ENCODE measurements at places on chromosomes 11 and 22.
A peak's percentile ranks its signal among the peaks of the same experiment; 100 is the strongest.

GRCh38 chr22:29305836-29306174 lies 645 bp upstream of the GAS2L1 start:
- DNase-seq = no peak

- DNase-seq = no peak
Measured at GRCh38 chr11:65742353-65742752, 21.8 kb upstream of the RNASEH2C start.

DNA sequence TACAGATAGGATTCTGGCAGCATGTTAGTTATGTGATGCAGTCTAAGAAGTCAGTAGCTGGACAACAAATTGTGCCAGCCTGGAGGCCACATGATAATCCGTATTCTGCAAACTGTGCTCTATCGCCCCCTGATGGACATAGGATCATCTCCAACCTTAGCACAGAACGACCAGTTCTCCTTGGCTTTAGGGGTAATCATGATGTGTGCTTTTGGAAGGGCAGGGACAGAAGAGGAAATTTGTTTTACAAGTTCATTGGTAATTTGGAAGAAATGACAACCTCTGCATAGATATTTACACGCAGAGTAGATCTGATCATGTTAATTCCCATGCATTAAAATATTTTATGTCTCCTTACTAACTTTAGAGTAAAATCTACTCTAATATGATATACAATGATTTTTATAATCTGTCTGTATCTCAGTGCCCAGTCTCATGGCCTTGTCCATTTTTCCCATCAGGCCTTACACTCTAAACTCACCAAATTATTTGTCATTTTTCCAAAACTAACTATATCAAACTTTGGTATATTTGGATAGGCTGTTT lies 12.1 kb downstream of the OR10D3 start:
- peak; percentile 76 for DNase-seq

DNA sequence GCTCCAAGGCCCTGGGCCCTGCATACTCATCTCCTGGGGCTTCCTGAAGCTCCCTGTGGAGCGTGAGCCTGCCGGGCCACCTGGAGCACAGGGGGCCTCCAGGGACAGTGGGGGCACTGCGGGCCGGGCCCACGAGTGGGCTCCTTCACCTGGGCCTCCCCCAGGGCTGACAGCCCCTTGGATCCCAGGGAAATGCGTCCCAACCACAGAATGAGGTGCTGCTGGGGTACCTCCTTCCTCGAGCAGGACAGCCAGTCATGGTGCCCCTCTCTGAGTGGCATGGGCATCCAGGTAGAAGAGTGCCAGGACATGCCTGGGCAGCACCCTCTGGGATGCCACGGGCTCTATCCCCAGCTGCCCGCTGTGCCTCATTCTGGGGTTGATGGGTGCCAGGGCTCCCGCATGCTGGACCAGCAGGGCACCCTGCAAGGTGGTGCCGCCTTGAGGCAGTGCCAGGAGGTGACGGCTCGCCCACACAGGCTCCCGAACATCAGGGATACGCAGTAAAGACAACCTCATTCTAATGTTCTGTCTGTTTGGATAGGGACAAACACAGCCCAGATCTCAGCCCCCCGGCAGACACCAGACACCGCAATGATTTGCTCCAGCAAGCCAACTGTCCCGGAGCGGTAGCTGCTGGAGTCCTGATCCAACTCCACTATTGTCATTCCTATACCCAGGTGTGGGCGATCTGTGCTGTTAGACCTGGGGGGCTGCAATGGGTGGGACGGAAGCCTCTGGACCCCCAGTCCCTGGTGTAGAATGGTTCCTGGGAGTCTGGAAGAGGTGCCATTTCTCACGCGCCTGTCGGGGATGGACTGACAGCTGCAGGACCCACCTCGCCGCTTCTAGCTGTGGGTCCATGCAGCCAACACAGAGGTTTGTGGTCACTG lies 25.8 kb downstream of the KRTAP5-5 start:
- DNase-seq = no peak

DNA sequence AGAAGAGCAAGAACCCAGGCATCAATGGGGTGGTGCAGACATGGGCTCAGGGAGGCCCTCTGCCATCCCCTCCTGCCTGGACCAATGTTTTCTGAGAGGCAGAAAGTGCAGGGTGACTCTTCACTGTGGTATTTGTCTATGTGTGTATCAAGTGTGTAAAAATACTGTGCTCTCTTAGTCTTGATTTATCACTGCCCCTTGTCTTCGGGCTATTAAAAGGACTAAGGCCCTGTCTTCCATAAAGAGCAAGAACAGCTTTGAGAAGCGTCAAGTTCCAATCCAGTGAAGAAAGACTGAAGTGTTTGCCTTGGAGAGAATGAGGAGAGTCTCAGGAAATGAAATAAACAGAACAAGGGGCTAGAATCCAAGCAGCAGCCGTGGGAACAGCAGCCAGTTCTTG lies 14.4 kb downstream of the PRSS23 start:
- DNase-seq = no peak

Data from hematopoietic multipotent progenitor cell treated with erythropoietin and hydrocortisone succinate and interleukin-3 and kit ligand, for 15 days (in vitro differentiated cells).